Activated CD8-positive, alpha-beta memory T cell treated with anti-CD3 and anti-CD28 coated beads, Interleukin-2, amount 50 U/mL, for 4 hours (primary cell): ENCODE measurements at places on chromosomes 7 and 10.
A peak's percentile ranks its signal among the peaks of the same experiment; 100 is the strongest.

DNA sequence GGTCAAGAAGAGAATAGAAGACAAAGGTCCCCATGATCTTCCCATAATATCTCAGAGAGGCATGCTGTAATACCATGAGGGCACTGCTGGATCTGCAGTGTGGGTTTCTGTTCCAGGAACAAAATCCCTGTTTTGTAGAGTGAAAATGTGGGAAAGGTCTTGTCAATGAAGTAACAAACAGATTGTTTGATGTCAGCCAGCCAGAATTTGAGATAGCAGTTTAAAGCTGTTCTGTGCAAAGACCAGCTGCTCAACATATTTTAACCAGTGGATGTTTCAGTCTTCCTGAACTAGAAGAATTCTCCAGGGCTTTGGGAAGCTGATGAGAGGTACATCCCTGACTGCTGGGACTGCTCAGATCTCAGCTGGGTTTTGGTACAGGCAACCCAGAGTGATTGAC is 1012.5 kb downstream of the DNAJB9 start:
- no peak for DNase-seq

- DNase-seq: no peak
Observed at GRCh38 chr10:100239851-100240250, 10.5 kb upstream of the CHUK start.

GRCh38 chr7:50267525-50268041 is 36.9 kb upstream of the IKZF1 start:
- no peak for DNase-seq

DNA sequence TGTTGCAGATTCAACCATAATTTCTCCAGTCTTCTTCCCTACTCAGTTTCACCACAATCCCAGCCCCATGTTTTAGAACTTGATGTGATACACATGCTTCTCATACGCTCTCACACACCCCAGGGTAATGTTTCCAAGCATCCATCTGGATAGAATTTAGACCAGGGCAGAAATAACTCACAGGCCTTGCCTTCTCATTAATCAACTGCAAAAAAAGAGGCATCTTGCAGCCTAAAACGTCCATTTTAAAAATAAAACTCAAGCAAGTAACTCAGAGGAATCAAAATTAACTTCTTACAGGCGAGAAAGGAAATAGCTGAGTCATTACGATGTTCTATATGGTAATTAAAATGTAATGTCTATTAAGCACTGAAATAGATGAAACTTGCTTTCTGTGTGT is 127.2 kb upstream of the RSU1 start:
- DNase-seq: no peak

- no peak for DNase-seq
Observed at GRCh38 chr7:13057462-13058200, 370.2 kb downstream of the ARL4A start.

- no peak for DNase-seq
Observed at GRCh38 chr10:122474131-122474818, 12.9 kb downstream of the HTRA1 start.

GRCh38 chr7:155378959-155379871 is 78.7 kb upstream of the EN2 start:
- DNase-seq: no peak

DNA sequence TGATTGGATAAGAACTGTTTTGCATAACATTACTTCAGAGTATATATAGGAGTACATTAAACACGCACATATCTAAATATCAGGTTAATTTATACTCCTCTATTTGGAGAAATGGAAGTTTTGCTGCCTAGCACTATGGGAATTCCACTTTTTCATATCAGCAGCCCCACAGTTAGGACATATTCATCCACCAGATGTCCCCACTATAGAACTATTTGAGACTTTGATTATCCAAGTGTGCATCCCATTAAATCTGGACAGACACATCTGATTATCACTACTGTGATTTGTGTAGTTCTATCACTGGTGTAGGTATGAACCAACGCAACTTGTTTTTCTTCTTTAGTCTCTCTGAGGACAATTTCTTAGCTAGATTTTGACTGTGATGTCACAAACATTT is 345.7 kb downstream of the THSD7A start:
- no peak for DNase-seq

DNA sequence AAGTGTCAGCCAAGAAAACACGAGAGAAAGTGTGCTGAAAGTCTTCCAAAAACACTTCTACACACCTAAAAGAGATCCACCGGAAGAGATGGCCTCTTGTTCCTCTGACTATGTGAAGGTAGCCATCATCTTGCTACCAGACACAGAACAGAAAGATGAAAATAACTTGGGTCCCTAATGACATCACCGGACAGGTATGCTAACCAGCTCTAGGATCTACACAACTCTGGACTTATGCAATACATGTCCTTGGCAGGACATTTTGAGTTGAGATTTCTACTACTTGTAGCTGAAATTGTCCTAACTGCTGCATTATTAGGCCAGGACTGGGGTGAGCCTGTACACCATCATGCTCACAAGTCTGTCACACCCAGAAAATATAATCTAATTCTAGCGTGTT is 358.7 kb downstream of the ELMO1 start:
- DNase-seq: no peak

DNA sequence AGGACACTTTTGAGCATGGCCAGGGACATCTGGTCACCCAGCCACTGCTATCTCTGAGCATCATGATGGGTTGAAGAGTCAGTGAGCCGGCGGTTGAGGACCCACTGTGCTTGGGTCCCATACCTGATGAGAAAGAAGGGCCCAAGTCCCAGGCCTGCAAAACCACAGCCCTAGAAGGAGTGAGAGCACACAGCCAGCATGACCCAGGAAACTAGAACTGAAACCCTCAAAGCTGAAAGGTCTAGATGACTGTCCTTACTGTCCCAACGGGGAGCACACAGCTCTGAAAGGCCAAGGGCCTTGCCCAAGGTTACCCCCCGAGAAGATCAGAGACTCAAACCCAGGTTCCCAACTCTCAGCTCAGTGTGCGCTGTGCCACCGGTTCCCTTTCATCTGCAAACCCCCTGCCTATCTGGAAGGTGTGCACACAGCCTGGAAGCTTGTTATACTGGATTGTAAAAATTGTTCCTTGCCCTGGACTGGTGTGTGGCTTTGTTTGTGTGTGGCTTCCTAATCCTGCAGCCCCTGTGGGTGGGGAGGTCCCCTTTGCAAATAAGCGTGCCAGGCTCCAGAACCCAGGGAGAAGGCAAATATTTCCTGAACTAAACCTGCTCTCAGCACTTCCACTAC is 22.6 kb upstream of the PSAP start:
- no peak for DNase-seq

GRCh38 chr7:128409596-128410450 is at the start of gene IMPDH1:
Gene IMPDH1 (minus strand): TSS chr7:128409982. CDS start chr7:128409901, 81 bp downstream.
- peak; percentile 87 for DNase-seq

GRCh38 chr7:33423646-33424020 is 294.3 kb downstream of the BBS9 start:
- no peak for DNase-seq

GRCh38 chr7:7766671-7767070 is 48.3 kb upstream of the RPA3 start:
- no peak for DNase-seq

DNA sequence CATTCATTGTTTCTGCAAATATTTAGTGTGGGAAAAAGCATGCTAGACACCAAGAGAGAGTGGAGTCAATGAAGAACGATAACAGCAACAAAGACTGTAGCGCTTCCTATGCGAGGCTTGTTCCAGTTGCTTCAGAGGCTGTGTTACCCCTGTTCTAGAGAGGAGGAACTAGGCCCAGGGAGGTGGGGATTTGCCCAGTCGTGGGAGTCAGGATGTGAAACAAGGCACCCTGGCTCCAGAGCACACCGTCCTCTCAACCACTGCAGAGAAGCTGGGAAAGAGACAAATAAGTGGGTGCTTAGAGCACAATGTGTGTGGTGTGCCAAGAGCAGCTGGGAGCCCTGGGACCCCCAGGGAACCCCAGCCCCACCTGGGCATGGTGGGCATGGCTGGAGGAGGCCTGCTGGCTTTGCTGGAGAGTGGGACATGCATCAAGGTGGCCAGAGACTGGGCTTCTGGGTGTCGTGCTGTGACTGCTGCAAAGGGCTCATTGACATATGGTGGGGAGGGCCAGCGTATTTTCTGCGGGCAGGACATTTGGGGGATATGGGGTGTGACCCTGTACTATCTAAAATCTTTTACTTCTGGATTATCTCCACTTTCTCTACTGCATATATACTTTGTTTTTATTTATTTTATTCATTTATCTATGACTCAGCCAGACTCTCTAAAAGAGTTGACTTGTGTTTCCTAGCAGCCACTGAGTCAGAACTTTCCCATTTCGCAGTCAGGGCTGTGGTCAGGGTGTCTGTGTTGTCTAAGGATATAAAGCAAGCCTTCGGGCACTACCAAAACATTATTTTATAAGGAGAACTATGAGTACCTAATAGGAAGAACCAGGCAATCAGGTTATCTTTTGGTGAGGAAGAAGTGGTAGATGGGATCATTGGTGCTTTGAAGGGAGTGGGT is 95.4 kb downstream of the TCF7L2 start:
- DNase-seq: no peak

- DNase-seq: no peak
Observed at GRCh38 chr10:6929148-6929830, 349.2 kb upstream of the PRKCQ start.

- no peak for DNase-seq
Observed at GRCh38 chr7:100087055-100087750, 1.6 kb upstream of the COPS6 start.

DNA sequence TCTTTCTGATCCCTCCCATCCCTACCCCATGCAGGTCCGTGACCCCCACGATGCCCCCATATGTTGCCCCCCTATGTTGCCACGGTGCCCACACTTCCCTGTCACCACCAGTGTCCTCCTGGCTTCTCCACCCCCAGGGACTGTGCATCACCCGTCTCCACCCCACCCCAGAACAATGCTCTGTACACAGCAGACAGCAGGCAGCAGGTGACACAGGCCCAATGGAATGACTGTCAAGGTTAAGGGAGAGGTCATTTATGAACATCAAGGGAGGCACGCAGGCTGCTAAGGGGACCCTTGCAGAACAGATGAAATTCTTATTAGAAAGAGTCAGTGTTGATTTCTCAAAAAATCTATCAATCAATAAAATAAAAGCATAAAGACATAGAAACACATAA is 71.5 kb downstream of the PARP12 start:
- DNase-seq: no peak

- no peak for DNase-seq
Observed at GRCh38 chr10:34121125-34121753, 693.9 kb downstream of the PARD3 start.

DNA sequence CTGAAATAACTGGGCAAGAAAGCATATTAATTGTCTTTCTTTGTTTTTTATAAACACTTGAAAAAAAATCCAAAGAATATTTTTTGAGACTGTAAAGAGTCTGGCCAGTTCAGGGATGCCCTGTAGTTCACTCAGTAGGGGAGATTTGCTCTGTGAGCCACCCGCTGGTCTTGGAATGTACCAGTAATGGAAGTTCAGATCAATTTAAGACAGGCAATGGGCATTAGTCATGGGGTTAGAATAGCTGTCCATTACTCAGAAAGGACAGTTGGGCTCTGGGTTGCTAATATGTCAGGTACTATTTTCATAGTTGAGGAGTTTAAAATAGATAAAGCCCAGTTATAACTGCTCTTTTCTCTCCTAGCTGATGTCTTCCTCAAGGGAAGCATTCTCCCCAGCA is 38.7 kb downstream of the A1CF start:
- no peak for DNase-seq

GRCh38 chr10:69647126-69647525 is 17.1 kb downstream of the FAM241B start:
- no peak for DNase-seq

DNA sequence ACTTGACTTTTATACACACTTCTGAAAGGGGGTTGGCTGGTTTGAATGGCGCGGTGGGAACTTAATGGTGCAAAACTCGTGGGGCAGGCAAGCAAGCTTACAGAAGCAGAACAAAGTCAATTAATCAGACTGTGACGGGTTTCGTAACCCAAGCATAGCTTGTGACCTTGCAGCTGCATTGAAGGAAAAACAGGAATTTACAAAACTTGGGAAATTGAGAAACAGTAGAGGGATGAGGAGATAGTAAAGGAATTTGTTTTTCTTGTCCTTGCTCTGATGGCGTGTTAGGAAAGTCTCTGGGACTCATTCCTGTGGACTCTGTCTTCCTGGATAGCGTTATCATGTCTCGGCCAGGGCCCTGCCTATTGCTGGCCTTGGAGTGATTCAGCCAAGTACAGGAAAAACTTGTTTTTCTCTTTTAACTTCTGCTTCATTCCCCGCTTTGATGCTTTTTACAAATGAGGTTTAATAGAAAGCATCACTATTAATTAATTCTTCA is 220.0 kb upstream of the KCND2 start:
- DNase-seq: no peak

DNA sequence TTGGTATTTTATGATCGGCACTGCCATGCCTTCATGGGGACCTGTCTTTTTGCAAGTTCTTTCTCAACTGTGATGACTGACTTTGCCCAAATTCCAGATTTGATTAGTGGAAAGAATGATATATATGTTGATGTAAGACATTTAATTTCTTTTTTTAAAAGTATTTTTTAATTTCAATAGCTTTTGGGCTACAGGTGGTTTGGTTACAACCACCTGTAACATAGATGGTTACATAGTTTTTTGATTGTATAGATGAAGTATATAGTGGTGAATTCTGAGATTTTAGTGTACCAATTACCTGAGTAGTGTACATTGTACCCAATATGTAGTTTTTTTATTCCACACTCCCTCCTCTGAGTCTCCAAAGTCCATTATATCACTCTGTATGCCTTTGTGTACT is 69.6 kb downstream of the MCU start:
- no peak for DNase-seq

DNA sequence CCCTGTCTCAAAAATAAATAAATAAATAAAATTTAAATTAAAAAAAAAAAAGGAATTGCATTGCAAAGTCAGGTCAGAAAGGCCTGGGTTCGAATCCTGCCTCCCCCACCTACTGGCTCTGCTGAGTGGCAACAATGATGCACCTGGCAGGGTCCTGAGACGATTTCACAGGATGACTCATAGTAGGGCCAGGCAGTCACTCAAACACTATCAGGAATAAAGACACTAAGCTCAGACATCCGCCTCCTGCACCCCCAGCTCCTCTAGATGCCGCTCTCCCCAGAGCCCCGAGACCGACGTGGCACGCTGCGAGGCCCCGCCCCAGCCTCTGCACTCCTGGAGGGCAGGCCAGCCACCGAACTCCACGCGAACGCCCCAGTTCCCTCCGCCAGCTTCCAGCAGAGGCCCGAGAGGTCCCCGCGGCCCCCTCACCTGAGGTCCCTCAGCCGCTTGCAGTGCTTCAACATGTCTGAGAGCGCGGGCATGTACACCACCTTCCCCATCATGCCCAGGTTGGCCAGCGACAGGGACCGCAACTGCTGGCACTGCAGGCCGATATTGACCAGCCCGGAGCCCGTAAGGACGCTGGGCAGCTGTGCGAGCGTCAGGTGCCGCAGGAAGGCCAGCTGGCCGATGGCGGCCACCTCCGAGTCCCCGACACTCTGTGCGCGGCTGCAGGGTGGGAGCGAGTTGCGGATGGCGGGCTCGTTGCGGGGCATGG is 76.6 kb upstream of the TNRC18 start:
- no peak for DNase-seq

- DNase-seq: no peak
Observed at GRCh38 chr7:129343099-129343700, 91.0 kb upstream of the STRIP2 start.
